Heart left ventricle (tissue), 16 donors: ENCODE measurements at places on chromosomes 6 and 20.
A peak's percentile ranks its signal among the peaks of the same experiment; 100 is the strongest.

DNA sequence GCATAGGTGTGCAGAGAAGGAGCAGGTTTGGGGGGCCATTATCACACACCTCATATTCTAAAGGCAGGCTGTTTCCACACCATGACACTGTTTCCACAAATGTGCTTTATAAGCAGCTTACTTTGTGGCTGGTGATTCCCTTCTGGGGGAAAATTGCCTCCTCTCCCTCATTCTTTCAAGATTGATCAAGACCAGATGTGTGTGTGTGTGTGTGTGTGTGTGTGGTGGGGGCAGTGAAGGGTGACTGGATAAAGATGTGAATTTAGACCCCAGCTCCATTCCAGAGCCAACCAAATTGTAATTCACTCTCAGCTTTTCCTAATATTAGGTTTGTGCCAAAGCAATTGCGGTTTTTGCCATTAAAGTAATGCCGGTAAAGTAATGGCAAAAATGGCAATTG lies 45.6 kb downstream of the EDN3 start:
- no peak for DNase-seq

DNA sequence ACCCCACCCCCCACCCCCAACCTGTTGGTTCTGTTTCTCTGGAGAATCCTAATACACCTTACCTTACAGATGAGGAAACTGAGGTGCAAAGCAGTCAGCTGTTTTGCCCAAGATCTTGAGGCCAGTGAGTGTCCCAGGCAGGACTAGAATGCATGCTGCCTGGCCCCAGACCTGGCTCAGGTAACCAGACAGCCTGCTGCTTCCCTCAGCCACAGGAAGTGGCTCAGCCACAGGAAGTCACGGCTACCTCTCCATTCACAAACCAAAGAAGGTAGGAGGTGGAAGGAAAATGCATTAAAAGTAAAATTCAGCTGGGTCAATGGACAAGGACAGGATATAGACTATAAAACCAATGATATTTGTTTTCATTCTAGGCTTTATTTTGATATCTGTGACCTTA lies 517.6 kb downstream of the CD83 start:
- no peak for DNase-seq

DNA sequence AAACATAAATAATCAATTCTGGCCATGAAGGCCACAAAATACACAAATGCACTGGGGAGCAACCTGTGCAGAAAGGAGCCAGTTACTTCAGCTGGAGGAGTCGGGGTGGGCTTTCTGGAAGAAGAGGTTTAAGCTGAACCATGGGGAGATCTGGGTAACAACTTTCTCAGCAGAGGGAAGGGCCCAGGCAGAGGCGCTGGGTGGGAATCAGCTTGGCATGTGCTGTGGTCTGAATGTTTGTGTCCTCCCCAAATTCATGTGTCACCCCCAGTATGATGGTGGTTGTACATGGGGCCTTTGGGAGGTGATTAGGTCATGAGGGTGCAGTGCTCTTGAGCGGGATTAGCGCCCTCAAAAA lies 107.9 kb downstream of the SYCP2 start:
- no peak for DNase-seq

GRCh38 chr6:36897609-36898008 lies 11.9 kb downstream of the C6orf89 start:
- DNase-seq, result no peak

DNA sequence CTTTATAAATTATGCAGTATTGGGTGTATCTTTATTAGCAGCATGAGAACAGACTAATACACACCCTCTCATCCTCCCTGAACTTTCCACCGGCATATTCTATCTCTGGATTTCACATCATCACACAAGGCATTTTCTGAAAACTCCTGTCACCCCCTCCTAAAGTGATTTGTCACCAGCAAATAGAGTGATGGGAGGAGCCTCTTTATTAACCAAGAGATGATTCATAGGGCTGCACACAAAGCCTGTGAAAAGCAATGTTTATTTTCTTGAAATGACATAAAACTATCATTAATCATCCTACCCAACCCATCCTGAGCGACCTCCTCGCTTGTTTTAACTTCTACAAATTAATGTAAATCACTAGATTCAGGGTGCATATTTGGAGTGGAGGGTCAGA lies 394.7 kb upstream of the SULF2 start:
- no peak for DNase-seq

GRCh38 chr20:36317675-36318074 lies 11.5 kb downstream of the DLGAP4 start:
- no peak for DNase-seq

- DNase-seq, result no peak
These were observed 100.3 kb upstream of the SRSF6 start for GRCh38 chr20:43357352-43357751.

DNA sequence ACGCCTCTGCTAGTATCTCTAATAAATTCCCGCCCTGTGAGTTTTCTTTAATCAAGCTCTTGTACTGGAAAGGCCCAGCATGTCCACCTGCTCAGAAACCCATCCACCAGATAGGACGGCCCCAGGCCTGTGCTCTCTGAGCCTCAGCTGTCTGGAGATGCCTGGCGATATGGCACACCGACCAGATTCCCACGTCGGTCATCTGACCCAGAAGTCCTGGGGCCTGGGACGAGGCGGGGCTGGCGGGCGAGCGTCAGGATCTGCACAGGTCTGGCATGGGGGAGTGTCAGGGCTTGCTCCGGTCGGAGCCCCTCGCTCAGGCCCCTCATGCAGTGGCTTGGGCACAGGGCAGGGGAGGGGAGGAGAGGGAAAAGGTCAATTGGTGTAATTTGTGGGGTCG lies 10.2 kb downstream of the RNASET2 start:
- DNase-seq, result no peak

GRCh38 chr20:21126581-21126870 lies 644 bp downstream of the KIZ start:
- DNase-seq, result no peak

DNA sequence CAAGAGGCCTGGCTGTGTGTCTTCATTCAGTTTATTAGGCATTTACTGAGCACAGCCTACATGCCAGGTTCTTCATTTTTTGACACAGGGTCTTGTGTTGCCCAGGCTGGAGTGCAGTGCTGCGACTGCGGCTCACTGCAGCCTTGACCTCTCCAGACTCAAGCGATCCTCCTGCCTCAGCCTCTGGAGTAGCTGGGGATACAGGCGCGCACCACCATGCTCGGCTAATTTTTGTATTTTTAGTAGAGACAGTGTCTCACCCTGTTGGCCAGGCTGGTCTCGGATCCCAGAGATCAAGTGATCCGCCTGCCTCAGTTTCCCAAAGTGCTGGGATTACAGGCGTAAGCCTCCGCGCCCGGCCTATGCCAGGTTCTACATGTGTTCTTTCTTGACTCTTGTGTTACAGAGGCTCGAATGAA lies 601 bp upstream of the ATRN start:
- DNase-seq, result no peak

- DNase-seq, result no peak
These were observed 363.2 kb upstream of the MARCKS start for GRCh38 chr6:113493991-113494390.

GRCh38 chr6:108940741-108941140 lies 92.5 kb downstream of the ARMC2 start:
- no peak for DNase-seq

DNA sequence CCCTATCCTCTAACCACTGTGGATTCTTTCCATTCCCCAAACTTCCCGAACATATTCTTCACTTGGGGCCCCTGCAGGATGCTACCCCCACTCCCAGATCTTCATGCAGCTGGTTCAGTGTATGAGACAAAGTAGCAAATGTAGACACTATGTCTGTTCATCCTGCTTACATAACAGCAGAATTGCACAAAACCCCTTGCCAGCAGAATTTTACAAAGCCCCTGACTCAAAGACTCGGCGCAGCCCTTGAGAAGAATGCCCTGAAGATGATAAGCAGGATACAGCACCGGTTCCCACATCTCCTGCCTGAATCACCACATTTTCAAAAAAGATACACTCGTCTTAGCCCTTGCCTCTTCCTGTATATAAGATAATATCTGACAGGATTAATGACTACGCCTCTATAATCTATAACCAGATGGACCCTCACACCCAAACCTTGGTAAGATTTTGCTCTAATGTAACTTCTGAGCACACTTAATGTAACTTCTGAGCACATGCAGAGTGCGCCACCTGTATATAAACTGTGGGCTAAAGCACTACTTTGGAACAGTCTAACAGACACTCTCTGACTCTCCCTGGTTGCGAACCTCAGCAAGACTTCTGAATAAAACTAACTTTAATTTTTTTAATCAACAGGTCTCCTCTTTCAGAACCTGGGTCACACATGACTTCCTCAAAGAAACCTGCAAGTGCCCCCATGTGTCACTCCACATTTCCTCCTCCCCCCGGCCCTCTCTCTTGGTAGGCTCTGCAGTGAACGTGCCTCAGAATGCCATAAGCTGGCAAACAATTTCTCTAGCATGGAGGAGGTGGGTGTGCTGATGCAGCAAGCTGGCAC lies 28.7 kb downstream of the RALGAPA2 start:
- no peak for DNase-seq

- DNase-seq, result no peak
These were observed 265.2 kb upstream of the RIN2 start for GRCh38 chr20:19492687-19493336.

GRCh38 chr6:28865401-28866204 lies 58.2 kb downstream of the TRIM27 start:
- DNase-seq, result no peak

GRCh38 chr20:56964901-56965300 lies 301.5 kb downstream of the BMP7 start:
- no peak for DNase-seq

- DNase-seq, result no peak
These were observed 80.5 kb downstream of the PRSS35 start for GRCh38 chr6:83592770-83593394.

- no peak for DNase-seq
These were observed 74.5 kb downstream of the PTPN1 start for GRCh38 chr20:50584687-50585086.

DNA sequence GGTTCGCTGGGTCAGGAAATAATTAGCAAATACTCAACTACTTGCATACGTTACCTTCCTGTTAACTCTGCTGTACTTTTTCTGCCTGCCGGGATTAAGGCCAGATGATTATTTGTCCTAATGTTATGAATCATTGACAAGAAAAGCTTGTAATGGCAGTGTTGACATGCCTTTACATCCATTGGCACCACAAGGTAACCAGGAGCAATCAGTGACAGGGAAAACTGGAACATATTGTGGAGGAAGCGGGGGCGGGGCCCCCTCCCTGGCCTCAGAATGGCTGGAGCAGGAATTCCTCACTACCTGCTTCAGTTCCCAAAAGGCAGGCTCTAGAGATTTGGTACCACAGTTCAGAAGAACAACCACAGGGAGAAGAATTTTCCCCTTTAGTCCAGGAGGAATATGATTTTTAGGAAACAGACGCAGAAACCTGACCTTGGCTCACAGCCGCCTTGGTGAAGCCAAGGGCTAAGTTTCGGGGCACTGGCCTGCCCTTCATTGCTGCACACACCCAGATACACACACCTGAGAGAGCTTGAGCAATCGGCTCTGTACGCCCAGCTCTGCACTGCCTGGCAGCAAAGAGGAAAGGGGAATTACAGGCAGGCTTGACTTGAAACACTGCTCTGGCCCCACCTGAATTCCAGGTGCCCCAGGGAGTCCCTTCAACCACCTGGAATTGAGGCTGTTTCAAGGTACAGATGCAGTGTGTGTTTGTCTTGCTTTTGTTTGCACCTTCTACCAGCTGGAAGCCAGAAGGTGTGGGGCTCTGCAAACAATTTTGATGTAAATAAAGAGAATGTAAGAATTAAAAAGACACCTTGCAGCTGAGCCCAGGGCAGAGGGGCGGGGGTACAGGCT lies 89.8 kb downstream of the MYB start:
- no peak for DNase-seq

DNA sequence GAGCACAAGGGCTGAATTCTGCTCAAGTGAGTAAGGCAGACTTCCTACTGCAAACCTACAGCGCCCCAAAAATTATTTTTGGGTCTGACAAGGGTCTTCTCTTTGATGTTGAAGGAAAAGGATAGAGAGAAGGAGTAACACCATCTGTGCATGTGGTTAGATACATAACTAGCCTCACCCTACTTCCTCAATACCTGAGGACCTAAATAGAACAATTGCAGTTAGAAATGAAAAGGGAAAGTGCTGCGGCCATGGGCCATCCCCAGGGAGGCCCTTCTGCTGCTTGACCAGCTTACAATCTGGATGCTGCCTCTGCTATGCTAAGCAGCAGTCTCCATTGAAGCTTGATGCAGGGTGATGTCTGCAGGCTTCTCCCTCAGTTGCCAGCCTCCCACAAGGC lies 63.2 kb upstream of the ARMH2 start:
- no peak for DNase-seq

- DNase-seq, result no peak
These were observed 32.1 kb downstream of the C20orf173 start for GRCh38 chr20:35497320-35497719.

GRCh38 chr6:134539865-134540323 lies 222.0 kb upstream of the SGK1 start:
- peak; percentile 37 for DNase-seq

GRCh38 chr20:973785-974194 lies 28.3 kb downstream of the RSPO4 start:
- DNase-seq, result no peak

DNA sequence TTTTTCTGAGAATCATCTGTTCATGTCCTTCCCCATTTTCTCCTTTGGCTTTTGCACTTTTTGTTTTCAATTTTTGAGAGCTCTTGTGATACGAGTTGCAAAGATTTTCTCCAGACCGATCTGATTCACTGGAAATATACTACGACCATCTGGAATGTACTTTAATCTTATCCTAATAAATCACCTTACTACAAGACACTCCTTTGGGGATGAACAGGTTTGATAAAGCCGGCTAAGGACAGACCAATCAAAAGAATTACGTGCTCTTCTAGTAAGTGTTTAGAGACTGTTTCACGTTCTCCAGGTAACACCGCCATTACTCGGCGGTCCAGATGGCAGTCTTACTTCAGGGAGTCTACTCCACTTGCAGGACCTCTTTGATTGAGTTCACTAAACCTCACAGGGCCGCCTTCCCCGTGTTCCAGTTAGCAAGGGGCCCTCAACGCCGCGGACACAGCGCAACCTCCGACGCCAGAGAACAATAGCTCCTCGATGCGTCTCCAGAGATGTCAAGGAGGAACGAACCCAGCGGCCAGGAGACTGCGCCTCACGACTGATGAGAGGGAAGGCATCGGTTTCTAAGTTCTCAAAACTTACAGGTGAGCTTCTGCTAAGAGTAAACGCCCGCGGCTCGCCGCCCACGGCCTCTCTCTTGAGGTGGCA lies 920 bp upstream of the WTAP start:
- DNase-seq, result no peak

DNA sequence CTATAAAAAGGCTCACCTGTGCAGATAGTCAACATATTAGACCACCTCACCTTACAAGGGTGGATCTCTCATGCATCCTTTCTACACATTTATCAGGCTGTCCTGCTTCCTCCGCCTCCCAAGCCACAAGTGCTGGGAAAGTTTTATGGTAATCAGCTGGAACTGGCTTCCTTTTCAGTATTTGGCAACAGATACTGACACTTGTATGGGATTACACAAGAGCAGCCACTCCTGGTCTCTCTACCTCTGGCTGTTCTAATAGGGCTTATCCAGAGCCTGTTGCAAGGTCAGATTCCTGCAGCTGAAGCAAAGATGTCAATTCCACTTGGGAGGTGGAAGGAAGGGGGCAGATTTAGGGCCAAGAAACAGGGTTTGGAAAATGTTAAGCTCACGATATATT lies 503 bp upstream of the GPLD1 start:
- DNase-seq, result no peak

GRCh38 chr6:95658886-95659285 lies 81.6 kb downstream of the MANEA start:
- no peak for DNase-seq
